Lower leg skin (tissue), 4 donors: ENCODE measurements at places on chromosomes 6 and 20. TPM values are rescaled to one million over a fixed set of nuclear protein-coding genes. Genes with fewer than 3 reads are reported as not detected.

DNA sequence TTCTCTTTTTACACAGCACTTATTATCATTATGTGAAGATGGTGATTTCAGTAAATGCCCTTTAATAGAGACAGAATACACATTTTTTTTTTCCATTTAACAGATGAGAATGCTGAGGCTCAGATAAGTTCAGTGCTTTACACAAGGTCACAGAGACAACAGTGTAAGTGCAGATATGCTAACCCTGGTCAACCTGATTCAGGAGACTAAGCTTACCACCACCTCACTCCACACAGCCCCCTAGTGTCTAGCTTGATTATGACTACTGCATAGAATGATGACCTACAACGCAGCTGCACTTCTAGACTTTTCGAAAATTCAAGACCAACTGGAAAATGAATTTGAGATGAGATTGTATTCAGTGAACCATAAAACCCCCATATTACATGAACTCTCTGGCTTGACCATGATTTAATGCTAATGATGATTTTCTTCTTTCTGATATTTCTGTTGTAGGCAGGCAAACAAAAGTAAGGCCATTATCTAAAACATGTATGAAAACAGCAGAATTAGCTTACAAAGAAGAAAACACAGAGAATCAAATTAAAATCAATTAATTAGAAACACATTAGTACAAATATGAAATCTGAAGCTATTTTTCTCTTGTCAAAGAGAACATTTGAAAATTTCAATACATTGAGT is 212.1 kb upstream of the PHACTR1 start:
- no peak for DNase-seq

The PGC gene
- total RNA-seq = not detected

The ERVFRD-1 gene
- total RNA-seq = 0.42 TPM

DNA sequence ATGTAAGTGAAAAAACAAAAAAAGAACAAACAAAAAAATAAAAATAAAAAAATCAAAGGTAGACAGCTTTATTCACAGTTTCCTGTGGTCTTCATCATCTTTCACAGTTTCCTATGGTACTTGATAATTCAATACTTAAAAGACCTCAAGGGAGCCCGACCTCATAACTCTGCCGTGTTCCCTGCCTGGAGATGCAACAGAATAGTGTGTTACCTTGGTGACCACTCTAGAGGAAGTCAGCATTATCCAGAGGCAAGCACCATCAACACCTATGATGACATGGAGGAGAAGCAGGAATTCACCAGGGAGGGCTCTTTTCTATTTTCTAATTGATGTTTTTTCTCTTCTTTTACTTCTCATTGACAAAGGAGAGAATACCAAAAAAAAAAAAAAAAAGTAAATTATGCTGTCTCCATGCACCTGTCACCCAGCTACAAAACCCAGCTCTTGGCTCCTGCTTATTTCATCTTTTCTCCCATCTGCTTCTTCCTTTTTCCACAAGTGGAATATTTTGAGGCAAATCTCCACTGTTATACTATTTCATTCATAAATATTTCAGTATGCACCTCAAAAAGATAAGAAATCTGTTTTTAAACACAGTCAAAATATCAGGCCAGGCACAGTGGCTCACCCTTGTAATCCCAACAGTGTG is 95.8 kb upstream of the STXBP5 start:
- DNase-seq = no peak

GRCh38 chr6:34813028-34813713 is 21.3 kb downstream of the BLTP3A start:
- no peak for DNase-seq

DNA sequence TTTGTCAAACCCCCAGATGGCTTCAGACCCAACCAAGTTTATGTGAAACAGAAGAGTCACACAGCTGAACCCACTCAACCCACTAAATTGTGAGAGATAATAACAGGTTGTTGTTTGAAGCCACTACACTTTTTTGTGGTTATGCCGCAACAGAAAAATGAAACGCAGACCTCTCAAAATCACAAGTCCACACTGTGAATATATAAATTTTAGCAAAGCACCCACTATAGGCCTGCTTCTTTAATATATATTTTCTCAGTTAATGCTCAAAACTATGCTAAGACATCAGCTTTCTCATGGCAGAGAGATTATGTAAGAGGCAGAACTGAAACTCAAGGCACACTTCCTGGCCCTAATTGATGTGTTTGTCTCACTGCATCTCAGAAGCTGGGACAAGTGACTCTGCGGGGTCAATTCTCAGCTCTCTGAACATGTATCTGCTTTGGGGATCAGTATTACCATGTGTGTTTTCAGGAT is 27.7 kb downstream of the MAP3K5 start:
- no peak for DNase-seq

GRCh38 chr6:43644940-43645612 is at the start of gene RSPH9:
Gene RSPH9, plus strand, starts transcription at chr6:43645036. Its CDS starts 63 bp downstream, at chr6:43645099.
- DNase-seq = no peak

The NKAPL gene
- total RNA-seq = 0.42 TPM

The WFDC12 gene
- 11.6 TPM for total RNA-seq

DNA sequence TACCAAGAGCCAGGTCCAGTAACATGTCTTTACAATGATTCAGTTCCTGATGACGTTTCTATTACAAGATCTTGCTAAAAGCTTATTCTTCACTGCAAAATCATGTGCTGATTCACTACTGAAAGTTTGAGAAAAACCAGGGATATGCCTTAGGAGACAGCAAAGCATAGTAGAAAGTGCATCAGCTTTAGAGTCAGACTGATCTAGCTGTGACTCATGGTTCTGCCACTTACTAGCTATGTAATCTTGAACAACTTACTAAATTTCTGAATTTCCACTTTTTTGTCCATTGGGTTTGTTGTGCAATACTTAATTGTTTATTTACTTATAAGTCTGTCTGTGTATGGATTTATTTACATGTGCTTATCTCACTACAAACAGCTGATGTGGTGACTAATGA is 198.5 kb upstream of the RSPO3 start:
- no peak for DNase-seq

GRCh38 chr6:166465671-166466087 is 82.9 kb upstream of the MPC1 start:
- DNase-seq = peak; percentile 79

- DNase-seq = no peak
Measured at GRCh38 chr6:157314705-157315321, 8.5 kb downstream of the TMEM242 start.

DNA sequence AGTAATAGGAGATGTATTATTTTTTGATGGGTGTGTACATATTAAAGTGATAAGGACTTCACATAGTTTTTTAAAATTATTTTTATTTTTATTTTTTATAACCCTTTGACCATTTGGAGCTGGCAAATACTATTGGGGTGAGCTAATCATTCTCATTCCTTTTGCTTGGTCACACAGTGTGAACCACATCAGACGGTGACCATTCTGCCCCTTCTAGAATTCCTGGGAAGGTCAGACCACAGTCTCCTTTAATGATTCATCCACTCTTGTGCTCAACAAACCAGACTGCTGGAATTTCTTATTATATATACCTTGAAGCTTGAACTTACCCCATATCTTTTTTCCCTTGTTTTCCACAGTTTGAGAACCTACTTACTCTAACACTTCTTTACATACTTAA is 23.9 kb upstream of the PRL start:
- DNase-seq = no peak

- DNase-seq = peak; percentile 96
Measured at GRCh38 chr20:19205981-19206396, 6.5 kb upstream of the SLC24A3 start.

GRCh38 chr6:157339432-157339831 is 16.1 kb upstream of the TMEM242 start:
- no peak for DNase-seq
